SK-N-MC (cell line): ENCODE measurements at places on chromosomes 1 and 21.

GRCh38 chr1:223725578-223725977 lies 13.2 kb downstream of the CAPN2 start:
- no peak for DNase-seq

DNA sequence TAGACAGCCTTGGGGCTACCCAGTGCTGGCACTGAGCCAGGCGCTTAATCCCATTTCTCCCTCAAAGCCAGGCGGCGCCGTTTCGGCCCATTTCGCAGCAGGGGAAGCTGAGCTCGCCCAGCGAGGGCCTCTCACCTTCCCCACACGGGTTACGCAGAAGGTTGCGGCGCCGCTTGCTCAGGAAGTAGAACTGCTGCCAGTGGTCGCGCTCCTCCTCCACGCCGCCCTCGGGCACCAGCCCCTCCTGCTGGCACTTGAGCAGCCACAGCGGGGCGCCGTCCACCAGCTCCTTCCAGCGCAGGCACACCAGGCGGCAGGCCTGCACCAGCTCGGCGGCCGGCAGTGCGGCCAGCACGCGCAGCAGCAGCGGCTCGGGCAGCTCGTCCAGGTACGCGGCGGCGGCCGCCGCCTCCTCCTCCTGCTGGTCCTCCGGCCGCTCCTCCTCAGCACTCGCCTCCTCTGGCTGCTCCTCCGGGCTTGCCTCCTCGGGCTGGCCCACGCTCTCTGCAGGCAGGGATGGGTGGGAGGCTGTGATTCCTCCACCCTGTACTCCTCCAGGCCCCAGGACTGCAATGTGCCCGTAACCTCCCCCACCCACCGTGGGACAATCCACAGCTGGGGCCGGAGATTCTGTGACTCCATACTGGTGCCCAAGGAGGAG lies 3.8 kb downstream of the FBXO2 start:
- DNase-seq: no peak

DNA sequence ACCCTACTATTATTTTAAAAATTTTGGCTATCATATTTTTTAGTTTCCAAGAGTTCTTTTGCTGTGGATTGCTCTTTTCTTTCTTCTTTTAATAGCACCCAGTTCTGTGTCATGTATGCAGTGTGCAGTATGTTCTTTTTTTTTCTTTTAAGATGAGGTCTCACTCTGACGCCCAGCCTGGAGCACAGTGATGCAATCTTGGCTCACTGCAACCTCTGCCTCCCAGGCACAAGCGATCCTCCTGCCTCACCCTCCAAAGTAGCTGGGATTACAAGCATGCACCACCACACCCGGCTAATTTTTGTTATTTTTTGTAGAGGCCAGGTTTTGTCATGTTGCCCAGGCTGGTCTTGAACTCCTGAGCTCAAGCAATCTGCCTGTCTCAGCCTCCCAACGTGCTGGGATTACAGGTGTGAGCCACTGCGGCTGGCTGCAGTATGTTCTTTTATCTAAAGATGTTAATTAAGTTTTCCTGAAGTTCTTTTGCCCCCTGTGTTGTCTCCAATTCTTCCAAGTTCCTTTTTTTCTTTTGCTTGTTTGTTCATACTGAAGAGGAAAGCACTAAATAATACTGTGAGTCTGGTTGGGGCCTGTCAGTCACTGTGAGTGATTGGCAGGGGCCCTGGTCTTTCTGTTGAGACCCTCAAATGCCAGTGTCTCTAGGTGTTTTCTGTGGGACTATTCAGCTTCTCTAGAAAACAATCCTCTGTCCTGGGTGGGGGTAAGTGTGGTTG lies 17.5 kb upstream of the TTC22 start:
- no peak for DNase-seq

DNA sequence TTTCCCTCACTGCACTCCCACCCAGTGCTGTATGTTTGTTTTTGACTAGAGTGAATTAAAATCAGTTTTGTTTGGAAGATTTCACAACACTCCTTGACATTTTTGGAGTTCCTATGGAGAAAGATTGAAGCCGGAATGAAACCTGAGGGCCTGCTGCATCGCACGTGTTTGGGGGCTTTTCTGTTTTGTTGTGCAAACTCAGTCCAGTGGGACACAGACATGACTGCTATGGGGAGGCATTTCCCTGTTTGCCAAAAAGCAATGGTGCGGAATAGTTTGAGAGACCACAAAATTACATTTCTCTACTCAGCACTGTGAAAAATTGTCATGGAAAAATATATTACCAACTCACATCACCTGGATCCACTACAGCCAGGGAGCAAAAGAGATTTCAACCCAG lies 43.8 kb upstream of the KCNE2 start:
- no peak for DNase-seq

DNA sequence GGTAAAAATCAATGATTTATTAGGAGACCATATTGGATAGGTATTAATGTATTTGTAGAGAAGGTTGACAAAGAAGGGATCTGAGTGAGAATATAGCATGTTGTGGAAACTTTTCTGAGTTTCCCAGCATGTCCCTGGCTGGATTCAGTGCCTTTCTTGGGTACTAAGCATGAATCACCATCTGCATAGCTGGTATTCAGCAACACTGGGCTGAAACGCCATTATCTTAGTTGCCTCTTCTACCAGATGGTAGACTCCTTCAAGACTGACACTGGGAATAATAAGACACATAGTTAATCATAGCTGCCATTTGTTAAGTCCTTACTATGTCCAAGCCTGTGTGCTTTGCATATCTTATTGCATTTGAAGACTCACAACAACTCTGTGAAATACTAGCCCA lies 45.5 kb downstream of the ATP5PF start:
- DNase-seq: no peak

GRCh38 chr1:66140072-66140471 lies 347.4 kb downstream of the PDE4B start:
- DNase-seq: no peak

GRCh38 chr1:106793651-106794050 lies 262.8 kb upstream of the PRMT6 start:
- DNase-seq: peak; percentile 18

DNA sequence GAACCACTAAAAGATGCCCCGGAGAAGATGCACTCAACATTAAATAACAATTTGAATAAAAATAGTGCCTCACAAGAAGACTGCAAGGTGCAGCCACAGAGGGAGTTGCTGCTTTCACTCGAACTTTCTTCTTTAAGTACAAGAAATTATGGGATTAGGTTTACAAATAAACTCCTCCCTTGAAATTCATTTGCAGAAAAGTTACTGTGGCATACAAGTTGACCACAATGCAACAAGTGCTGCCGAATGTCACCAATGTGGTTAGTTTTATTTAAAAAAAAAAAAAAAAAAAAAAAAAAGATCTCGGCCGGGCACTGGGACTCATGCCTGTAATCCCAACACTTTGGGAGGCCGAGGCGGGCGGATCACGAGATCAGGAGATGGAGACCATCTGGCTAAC lies 76.8 kb upstream of the RAB4A start:
- DNase-seq: no peak

DNA sequence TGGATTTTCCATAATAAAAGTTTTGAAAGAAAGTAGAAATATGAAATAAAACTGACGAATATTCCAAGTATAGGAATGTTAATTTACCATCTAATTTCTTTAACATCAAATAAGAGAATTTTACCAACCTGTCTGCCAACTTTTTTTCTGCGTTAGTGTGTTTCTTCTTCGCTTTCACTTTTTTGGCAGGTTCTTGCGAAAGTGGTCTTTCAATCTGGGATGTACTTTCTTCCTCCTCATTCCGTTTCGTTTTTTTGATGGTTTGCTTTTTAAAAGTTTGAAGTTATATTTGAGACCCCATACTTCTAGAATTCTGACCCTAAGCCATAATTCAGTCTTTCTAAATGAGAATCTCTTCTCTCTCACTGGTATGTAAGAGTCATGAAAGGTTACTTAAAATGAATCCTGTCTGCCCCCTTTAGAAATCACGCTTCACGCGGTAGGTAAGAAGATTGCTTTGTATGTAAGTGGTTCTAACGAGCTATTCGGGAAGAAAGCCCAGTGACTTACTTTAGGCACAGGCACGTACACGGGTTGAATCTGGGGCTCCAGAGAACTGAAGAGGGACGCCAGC lies 580 bp downstream of the RBM34 start:
- DNase-seq: no peak

DNA sequence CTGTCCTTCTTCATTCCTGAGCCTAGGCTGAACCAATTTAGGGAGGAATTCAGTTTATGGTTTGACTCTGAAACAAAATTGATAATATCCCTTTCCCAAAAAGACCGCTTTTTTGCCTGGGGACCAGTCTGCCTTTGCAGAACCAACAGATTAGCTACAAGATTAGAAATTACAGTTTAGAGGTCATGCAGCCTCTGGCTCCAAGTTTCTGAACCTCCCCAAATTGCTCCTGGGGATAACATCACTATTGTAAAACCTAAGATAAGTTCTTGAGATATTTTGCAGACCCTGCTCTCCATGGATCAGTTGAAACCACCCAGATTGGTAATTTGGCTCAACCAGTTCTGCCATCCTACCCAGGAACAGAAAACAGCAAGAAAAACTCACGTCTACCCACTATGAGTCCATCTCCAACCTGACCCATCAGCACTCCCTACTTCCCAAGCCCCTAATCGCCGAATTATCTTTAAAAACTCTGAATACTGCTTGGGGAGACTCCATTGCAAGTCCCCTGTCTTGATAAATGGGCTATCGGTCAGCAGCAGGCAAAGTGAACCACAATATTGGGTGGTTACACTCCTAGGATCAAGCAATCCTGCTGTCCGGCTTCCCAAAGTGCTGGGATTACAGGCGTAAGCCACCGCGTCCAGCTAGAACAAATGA lies 605 bp upstream of the RABGGTB start:
- DNase-seq: no peak

DNA sequence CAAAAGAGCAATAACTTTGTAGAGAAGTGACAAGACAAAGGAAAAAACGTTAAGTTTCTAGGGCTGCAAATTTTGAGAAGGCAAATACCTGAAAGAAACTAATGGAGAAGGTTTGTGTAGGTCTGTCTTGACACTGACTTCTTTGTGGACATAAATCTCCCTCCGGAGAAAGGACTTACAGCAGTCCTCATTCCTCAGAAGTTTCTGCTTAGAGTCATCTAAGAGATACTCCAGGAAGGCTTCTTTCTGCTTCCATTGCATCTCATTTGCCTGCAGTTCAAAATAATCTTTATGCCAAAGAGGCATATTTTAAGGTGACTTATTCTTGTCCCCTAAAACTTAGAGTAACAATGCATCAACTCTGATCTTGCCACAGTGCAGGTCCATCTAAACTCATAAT lies 4.4 kb upstream of the C4BPB start:
- no peak for DNase-seq

DNA sequence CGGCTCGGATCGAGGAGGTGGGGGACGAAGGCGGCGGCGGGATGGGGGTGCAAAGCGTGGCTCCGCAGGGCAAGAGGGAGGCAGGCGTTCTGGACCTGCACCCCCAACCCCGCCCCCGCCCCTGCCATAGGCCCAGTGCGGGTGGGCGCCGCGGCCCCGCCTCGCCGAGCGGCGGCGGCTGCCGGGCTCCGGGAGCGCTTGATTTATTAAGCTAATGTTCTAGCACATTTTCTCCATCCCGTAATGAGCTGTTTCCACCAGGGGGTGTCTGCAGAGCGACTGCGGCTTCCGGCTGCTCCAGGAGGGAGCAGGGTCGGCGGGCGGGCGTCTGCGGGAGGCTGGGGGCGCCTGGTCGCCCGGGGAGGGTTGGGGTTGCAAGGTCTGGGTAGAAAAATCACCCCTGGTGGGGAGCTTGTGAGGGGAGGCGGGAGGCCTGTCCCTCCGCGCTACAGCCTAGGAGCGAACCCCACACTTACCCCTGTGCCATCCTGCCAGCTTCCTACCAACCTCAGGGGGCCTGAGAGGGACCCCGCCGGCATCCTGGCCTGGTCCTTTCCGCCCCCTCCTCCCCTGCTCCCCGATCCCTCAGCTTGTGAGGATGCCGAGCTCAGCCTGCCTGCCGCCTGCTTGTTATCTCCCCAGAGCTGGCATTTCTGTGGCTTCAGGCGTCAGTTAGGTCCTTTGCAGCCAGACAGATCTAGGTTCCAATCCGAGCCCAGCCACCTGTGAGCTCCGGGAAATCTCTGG lies 48.5 kb upstream of the ACOT11 start:
- DNase-seq: no peak

GRCh38 chr1:22537441-22538139 lies 25.7 kb upstream of the EPHA8 start:
- no peak for DNase-seq

GRCh38 chr1:48109390-48110013 lies 112.3 kb upstream of the TRABD2B start:
- DNase-seq: peak; percentile 14

DNA sequence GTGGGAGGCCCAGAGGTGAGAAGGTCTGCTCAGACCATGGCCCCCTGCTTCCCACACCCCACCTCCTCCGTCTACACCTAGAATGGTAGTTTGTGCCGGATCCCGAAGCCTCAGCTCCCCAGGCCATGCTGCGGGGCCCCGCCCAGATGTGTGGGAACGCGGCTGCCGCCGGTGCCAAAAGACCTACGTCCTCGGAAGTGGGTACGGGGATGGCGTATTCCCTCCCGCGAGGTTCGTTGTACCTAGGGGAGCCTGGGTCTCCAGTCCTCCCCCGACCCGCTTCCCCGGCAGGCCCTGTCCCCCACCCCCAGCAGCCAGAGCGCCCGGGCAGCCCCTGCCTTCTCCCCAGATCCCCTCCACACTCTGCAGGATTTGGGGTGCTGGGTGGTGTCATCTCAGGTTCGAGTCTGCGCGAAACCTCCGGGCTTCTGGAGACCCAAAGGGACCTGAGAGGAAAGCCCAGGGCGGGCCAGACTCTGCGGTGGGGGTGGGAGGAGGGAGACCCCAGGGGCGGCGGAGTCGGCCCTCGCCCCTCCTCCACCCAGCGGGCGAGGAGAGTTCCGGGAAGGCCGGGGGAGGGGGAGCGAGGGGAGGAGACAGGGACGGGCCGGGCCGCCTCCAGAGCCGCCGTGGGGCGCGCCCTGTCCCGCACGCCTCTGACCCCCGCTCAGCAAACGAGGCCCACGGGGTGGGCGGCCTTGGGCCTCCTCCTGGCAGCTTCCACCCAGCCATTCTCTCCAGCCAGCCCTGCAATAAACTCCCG lies 6.2 kb upstream of the PRDM16 start:
- no peak for DNase-seq

GRCh38 chr1:76105372-76105771 lies 30.8 kb downstream of the ST6GALNAC3 start:
- DNase-seq: no peak

DNA sequence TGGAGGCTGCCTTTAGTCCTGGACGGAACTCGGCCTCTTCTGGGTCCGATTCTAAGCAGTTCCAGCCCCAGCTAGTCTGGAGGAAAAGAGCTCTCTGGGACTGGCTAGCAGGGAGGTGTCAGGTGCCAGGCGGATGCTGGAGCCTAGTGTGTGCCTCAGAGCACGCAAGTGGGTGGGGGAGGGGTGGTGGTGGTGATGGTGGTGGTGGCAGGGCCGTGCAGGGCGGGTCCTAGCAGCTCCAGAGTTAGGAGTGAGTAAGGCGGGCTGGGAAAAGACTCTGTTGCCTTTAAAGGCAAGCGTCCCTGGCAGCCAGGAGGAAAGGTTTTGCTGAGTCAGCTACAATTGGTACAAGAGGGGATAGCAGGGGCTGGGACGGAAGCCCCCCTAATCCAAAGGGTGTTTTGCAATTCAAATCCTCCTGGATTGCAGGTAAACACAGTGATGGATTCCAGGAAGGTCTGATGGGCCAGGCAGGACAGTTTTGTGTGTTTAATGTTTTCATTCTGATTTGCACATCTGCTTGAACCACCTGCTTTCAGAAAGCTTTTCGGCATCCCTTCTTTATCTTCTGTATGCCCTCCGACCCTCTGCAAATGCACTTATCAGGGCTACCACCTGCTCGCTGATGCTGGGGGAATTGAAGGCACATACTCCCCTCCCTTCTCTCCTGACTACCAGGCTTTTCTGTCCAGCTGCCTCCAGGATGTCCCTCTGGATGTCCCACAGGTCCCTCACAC lies 4.1 kb upstream of the SLC2A1 start:
- DNase-seq: no peak
